ENCODE measurements at places on chromosomes 11 and 22.
A peak's percentile ranks its signal among the peaks of the same experiment; 100 is the strongest.

GRCh38 chr22:35544189-35544588 is 3.6 kb downstream of the RASD2 start:
- DNase-seq: no peak

DNA sequence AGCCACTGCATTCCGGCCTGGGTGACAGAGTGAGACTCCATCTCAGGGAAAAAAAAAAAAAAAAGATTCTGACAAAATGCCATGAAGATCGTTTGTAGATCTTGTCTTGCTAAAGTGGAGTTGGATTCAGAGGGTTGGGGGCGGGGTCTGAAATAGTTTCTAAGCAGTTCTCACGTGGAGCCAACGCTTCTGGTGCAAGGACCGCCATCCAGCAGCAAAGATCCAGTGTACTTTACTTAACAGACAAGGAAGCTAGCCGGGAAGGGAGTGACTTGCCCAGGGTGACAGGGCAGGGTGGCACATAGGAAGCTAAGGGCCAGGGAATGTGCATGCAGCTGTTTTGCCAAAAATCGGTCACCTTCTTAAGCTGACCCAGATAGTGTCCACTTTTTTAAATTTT is 27.4 kb downstream of the APOL1 start:
- DNase-seq: no peak

- no peak for DNase-seq
Observed at GRCh38 chr11:47071791-47072261, 104.9 kb downstream of the ARFGAP2 start.

GRCh38 chr11:17687946-17688670 is 31.3 kb upstream of the MYOD1 start:
- no peak for DNase-seq

- DNase-seq: no peak
Observed at GRCh38 chr11:67289226-67289650, at the start of gene ANKRD13D. Gene ANKRD13D, plus strand, starts transcription at chr11:67289303. Its CDS starts 158 bp downstream, at chr11:67289461.

DNA sequence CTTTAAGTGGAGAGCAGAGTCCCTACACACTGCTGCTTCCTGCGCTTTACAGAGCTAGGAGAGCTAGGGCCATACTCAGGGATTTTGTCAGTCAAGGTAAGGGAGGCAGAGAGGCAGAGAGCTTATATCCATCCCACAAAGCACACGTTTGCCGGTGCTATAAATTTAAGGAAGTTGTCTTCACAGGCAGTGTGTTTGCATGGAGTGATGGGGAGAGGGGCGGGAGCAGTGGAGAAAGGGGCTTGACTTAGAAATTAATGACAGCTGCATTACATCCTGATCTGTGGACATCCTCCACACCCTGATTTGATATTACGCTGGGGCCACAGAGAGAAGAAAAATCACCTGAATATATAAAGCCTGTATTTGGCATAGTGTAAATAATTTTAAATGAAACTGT is 84.1 kb downstream of the NTM start:
- no peak for DNase-seq

DNA sequence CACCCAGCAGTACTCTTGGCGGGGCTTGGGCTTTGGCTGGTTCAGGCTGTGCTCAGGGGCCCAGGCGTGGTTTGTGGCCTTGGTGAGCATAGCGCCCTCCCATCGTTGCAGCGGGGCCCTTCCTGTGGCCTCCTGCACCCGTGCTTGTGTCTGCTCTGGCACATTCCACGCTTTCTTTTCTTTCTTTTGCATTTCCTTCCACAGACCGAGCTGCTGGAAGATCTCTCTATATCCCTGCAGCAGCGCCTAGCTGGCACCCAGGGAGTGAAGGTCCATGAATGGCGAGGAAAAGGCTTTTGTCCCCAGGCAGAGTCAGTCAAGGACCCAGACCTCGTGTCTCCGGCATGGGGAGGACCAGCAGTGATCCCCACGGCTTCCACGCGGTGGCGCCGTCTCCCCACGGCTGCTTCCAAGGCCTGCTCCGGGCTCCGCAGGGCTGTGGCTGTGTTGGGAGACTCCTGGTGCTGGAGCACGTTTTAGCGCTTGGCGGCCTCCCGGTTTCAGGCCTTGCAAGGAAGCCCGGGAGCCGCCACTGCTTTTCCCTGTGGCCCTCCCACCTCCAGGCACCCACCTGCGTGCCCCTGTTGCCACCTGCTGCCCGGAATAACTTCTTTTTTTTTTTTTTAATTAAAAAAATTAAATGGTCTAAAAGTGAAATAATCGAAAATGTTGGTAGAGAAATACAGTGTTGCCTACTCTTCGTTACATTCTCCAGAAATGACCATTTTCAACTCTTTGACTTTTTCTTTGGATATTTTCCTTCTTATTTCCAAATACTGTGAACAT is 28.5 kb downstream of the GLB1L2 start:
- peak; percentile 51 for DNase-seq

DNA sequence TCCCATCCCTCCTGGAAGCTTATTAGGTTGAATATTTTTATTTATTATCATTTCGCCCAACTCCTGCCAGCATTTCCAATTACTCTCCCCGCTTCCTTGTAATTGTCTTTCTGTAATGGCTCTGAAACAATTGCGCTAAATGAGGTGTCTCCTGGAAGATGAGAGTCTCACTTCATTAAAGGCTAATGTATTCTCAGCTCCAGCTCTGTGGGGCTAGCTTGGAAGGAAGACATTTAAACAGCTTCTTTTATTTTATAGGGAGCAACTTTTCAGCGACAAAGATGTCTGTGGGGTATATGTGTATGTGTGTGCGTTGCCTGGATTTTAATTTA is 86.6 kb downstream of the PKNOX2 start:
- DNase-seq: no peak

- DNase-seq: no peak
Observed at GRCh38 chr11:34757026-34757451, 136.1 kb downstream of the EHF start.

DNA sequence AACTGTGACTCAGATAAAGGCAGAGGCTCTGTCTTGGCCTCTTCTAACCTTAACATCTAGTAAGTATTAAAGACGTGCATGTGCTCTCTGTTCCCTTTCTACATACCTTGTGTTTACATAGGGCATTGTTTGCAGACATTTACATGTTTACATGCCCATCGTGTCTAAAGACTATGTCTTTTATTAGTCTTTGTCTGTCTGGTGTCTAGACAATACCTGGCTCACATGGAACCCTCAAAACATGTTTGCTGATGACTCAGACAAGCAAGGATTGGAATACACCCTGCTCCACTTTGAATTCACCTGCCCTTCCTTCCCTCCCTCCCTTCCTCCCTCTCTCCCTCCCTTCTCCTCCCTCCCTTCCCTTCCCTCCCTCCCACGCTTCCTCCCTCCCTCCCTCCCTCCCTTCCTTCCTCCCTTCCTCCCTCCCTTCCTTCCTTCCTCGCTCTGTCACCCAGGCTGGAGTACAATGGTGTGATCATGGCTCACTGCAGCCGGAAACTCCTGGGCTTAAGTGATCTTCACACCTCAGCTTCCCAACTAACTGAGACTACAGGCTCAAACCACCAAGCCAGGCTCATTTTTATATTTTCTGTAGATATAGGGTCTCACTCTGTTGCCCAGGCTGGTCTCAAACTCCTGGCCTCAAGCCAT is 23.7 kb upstream of the SORL1-AS1 start:
- no peak for DNase-seq
